ENCODE measurements at places on chromosomes 3 and 15.

GRCh38 chr15:82537351-82537908, 2.8 kb downstream of the RPS17 start:
- no peak for DNase-seq

DNA sequence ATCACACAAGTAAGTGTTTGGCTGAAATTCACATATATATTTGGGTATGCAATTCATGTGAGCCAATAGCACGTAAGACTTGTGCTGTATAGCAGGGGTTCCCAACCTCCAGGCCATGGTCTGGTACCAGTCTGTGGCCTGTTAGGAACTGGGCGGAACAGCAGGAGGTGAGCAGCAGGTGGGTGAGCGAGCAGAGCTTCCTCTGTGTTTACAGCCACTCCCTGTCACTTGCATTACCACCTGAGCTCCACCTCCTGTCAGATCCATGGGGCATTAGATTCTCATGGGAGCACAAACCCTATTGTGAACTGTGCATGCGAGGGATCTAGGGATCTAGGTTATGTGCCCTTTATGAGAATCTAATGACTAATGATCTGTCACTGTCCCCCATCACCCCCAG, 59.7 kb downstream of the MAP3K13 start:
- DNase-seq = no peak

GRCh38 chr3:127307112-127307835, 19.4 kb upstream of the PRR20G start:
- DNase-seq = no peak

- DNase-seq = no peak
Measured at GRCh38 chr3:124611520-124611919, 118.7 kb upstream of the UMPS start.

- DNase-seq = no peak
Measured at GRCh38 chr3:171404376-171404967, 55.7 kb downstream of the TNIK start.

DNA sequence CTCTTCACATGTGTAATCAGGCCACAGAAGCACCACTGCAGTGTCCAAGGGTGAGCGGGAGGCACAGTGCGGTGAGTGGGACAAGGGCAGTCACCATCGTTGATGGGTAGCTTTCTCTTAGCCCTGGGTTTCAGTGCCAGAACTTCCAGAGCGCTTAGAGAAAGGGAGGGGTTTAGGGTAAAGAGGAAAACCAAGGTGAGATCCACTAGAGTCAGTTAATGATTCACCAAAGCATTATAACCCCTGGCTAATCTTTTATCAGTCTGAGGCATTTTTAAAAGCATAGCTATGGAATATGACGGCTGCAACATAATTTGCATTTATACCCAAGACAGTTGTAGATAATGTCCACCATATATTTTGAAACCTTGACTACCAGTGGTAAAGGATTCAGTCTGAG, 94.8 kb downstream of the SHQ1 start:
- no peak for DNase-seq

DNA sequence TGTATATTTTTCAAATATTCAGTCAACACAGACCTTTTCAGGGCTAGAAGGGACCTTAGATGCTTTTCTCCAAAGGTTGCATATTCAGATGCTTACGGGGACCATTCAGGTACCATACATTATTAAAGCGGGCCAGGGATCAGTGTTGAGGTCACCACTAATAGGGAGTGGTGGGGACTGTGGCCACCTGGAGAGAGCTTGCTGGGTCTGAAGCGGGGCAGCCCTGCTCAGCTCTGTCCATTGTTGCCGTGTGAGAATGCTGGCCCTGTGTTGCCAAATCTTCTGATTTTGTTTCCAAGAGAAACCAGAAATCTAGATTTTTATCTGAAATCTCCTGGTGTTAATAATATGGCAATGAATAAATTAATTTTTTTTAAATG, 23.7 kb downstream of the ABHD2 start:
- no peak for DNase-seq

GRCh38 chr3:105448338-105448982, 81.8 kb downstream of the ALCAM start:
- no peak for DNase-seq

GRCh38 chr3:152930516-152930915, 95.6 kb downstream of the P2RY1 start:
- DNase-seq = no peak

- DNase-seq = no peak
Measured at GRCh38 chr3:9820946-9821345, 10.9 kb downstream of the TTLL3 start.

DNA sequence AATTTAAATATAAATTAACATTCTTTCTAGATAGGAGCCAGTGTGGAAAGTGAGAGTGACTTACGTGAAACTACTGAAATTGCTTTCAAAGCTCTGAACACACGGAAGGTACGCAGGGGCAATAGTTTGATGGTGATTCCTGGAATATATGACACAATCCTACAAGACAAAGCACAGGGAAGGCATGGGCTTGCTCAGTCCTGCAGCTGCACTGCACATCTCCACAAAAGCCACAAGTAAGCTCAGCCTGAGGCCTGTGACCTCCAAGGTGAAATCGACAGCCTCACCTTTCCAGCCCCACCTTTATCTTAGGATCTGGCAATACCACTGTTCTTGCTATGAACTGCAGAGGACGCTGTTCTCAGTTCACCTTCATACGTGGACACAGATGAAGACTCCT, 109.3 kb upstream of the SCN10A start:
- DNase-seq = no peak

DNA sequence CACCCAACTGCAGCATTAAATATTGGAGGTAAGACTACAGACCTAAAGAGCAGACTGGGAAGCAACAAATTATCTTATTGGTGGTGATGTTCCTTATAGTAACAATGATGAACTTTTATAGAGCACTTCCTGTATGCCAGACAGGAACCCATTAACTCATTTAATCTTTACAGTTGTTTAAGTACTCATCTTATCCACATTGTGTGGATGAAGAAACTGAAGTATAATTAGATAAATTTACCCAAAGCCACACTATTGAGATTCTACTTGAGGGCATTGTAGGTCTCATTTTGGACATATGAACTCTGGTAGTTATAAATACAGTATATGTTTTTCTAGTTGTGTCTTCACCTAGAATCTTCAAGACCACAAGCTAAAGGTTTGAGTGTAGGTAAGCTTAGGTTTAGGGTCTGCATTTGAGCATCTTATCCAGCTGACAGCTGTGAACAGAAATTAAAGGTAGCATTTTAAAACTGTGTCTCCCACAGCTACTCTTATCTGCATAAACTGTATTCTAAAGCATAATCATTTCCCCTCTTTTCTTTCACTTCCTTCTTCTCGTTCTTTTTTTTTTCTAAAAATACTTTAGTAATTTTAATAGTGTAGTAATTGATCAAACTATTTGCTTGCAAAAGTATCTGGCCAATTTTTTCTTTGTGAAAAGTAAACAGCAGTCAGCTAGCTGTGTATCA, 138.2 kb downstream of the UBE2E2 start:
- DNase-seq = no peak

DNA sequence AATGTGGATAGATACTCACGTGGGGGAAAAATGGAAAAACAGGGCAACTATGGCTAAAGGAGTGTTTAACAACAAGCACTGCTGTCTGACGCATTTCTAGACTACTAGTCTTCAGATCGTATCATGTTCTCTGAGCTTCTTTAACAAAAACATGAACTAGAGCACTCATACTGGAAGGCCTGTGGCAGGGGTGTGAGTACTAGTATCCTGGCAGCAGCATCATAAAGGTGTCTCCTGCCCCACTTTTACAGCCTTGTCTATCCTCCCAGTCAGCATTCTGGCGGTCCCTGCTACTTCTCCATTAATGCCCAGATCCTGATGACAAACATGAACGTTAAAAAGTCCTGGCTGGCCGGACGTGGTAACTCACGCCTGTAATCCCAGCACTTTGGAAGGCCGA, 4.0 kb downstream of the FMN1 start:
- DNase-seq = no peak

DNA sequence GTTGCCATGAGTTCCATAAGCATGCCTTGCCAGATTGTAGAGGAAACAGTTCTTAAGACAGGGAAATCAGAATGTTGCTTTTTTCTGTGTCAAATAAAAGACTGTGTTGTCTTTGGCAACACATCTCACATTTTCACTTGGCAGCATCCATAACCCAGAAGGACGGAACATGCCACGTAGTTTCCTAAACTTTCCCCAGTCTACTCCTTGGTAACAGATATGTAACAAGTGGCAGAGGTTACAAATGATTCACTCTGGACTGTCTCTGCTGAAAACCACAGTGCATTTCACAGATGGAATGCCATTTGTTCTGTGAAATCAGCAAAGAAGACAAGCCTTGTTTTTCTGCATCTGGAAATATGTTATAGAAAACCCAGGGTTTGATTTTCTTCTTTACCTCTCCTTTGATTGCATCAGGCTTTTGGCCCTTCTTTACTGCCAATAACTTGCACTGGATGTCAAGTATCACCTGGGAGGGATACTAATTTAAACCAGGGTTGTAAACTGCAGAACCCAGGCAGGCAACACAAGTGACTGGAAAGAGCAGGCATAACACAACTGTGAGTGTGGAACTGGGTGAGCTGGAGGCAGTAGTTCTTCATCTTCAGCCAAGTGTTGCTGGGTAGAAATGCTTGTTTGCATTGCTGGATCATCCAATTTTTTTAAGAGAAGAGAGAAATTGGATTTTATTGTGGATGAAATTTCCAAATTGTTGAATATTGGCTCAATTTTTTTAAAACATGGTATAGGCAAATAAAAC, 124.4 kb upstream of the FOXB1 start:
- DNase-seq = no peak

DNA sequence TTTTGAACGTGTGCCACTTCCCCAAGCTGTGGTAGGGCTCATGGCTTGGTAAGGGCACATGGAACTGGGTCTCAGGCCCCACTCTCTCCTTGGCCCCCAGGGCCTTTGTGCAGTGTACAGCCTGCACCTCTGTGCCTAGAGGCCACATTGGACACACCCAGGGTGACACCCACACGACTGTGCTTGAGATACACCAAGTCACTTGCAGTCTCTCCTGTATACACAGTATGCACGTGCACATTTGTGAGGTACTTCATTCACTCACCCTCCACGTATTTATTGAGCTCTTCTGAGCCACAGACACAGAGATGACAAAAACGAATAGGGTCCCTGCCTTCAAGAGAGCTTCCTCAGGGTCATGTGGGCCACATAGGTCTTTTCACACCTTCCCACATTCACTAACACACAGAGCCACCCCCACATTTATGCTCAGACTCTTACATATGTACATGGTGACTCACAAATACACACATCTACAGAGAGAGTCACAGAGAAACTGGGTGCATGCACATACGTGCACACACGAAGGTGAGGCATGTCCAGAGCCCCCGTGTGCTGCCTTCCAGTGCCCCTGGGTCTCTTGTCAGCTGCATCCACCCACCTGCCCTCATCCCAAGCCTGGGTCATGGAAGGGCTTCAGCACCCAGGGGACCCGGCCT, 9.8 kb upstream of the TMEM115 start:
- DNase-seq = no peak

- DNase-seq = no peak
Measured at GRCh38 chr3:50358355-50358910, 888 bp downstream of the TMEM115 start.

DNA sequence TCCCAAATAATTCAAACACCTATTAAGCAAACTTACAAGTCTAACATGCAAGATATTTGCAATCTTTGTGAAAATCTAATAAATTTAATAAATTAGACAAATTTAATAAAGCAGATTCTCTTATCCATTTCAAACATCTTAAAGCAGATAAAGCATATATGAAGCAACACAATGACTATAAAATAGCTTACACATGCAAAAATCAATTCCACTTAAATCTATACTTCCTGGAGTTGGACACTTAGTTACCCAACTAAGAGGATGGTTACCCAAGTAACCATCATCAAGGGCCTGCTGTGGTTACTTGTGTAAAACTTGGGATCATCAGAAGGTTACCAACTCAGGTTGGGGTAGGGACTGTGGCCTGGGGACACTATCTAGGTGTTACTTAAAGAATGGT, 206.8 kb downstream of the CD47 start:
- DNase-seq = no peak

GRCh38 chr3:103127737-103128136, 692.9 kb downstream of the ZPLD1 start:
- no peak for DNase-seq

- no peak for DNase-seq
Measured at GRCh38 chr3:112327371-112327951, 5.5 kb upstream of the CD200 start.

DNA sequence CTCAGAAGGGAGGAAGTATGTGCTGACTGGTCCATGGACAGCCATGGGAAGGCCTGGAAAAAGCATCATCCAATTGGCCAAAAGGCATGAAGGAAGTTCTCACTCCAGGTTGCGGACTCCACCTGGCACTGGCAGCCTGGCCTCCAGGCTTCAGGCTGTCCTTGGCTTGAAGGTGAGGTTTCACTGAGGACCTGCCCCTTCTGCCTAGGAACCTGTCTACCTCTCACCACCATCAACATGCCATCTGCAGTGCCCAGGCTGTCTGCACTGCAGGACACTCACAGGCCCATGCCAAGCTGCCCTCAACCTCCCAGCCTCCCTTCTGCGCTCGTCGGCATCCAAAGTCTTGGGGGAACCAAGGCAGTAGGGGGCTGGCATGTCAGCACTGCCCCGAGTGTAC, 51.1 kb downstream of the CEP70 start:
- DNase-seq = no peak

Measured in activated CD8-positive, alpha-beta memory T cell treated with anti-CD3 and anti-CD28 coated beads for 1 hour (primary cell).